ENCODE measurements at places on chromosomes 16 and 17. TPM values are rescaled to one million over a fixed set of nuclear protein-coding genes. Genes with fewer than 3 reads are reported as not detected.

NIP7 gene
- polyA plus RNA-seq, result 14.5 TPM

GRCh38 chr16:50520451-50521245 lies 27.5 kb upstream of the NKD1 start:
- no peak overlapping the region for H3K27ac ChIP-seq
- H3K36me3 ChIP-seq, result no peaks in the 10 kb centered on the region
- no peaks in the 10 kb centered on the region for H3K4me1 ChIP-seq
- H3K4me3 ChIP-seq, result no peak overlapping the region

DNA sequence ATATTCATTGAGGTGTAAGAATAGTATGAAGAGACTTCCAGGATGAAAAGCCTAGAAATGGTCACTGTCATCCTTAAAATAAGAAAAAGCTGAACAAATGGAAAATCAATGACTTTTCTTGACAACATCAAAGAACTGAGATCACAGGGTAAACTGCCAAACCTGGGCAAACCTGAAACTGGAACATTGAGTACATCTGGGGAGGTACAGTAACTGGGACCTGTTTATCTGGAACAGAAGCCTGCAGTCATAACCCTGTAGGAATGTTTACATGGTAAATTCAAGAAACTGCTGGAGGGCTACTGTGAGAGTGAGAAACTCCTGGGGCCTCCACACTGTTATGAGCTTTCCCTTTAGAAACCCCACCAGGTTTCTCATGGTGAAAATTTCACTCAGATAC lies 130.1 kb upstream of the PIRT start:
- H3K4me1 ChIP-seq, result no peaks in the 10 kb centered on the region
- H3K36me3 ChIP-seq, result no peaks in the 10 kb centered on the region
- no peak overlapping the region for H3K27ac ChIP-seq
- no peaks in the 10 kb centered on the region for H3K27me3 ChIP-seq
- H3K4me3 ChIP-seq, result no peak overlapping the region

GRCh38 chr17:83010206-83011200 lies 68.9 kb upstream of the METRNL start:
- no peaks in the 10 kb centered on the region for H3K4me1 ChIP-seq
- no peak for DNase-seq
- no peak overlapping the region for H3K4me3 ChIP-seq
- H3K27me3 ChIP-seq, result no peaks in the 10 kb centered on the region
- H3K36me3 ChIP-seq, result no peaks in the 10 kb centered on the region

GRCh38 chr16:15518381-15519351 lies 84.3 kb downstream of the BMERB1 start:
- H3K27ac ChIP-seq, result no peak overlapping the region
- H3K36me3 ChIP-seq, result no peaks in the 10 kb centered on the region

Data from aorta (tissue), 5 donors.